ENCODE measurements at places on chromosomes 2 and 18. TPM values are rescaled to one million over a fixed set of nuclear protein-coding genes. Genes with fewer than 3 reads are reported as not detected.

The MYO5B gene
- total RNA-seq: 7.0 TPM

The CPO gene
- total RNA-seq: not detected

The NMUR1 gene
- total RNA-seq: 1.7 TPM

The ZSWIM2 gene
- 0.96 TPM for total RNA-seq

The RAB17 gene
- 1.2 TPM for total RNA-seq

The ANKRD30B gene
- 1.4 TPM for total RNA-seq

DNA sequence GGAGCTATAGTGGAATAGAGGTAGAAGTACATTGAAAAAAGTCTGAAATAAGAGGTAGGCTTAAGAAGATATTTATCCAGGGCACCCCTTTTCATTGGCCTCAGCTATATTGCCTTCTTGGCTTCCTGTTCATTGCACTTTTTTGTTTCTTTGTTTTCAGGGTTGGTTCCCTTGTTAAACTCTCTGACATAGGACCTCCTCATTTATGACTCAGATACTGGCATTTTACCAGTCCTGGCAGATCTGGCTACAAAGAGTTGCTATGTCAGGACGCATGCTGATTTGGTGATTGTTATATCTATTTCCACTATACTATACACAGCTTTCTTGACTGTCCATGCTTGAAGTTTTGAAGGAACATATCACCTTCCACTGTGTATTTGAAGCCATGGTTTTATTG is 60.0 kb downstream of the GCA start:
- DNase-seq: peak; percentile 23

DNA sequence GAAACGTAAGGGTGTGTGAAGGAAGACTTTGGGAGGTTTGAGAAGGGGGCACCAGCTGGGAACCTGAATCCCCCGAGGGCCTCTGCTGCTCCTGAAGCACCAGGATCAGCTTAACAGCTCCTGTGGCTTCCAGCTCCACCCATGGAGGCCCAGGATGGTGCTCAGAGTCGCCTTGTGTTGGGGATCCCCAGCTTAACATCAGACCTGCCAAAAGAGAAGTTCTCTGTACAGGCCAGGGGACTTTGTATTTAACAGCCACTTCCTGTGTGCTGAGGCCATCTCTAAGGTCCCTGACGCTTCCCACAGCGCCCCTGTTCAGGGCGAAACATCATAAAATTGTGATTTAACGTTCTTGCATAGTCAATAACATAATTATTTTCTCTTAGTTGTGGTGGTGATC is 77.5 kb downstream of the NCK2 start:
- no peak for DNase-seq

- DNase-seq: no peak
These were observed 19.4 kb upstream of the ZBTB7C start for GRCh38 chr18:48428475-48429177.

DNA sequence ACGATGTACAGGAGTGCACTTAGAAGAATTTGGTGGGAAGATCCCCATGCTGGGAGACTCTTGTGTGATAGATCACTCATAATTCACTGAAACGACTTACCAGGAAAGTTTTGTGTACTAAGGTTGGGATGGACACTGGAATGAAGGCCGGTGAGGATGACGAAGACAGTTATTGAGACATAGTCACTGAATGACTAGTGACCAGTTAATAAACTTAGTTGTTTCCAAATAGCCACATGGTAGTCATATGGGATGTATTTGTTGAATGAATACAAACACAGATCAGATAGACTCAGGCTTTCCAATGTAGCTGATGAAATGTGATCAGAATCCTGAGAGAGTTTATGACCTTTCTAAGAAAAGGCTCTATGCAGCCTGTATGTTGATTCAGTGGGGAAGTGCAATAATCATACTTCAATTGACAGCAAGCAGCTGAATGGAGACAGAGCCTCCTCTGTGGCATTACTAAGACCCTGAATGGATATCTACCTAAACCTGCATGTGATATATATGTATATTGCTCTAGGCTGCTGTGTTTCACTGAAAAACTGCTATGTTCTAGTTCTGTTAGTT is 20.4 kb downstream of the GDF7 start:
- DNase-seq: no peak

DNA sequence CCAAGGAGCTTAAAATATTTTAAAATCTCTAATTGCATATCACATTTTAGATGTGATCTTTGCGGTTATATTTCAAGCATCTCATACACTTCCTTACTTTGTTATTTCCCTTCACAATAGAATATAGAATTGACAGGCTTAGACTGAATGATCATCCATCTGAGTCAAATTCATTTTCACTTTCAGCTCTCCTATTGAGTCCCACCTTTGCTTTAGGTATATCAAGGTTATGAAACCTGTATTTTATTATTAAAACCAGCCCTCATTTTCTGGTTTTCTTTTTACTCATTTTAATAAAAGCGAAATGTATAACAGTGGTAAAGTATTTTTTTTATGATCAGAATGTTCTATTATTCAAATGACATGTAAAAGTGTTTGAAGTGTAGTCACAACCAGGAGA is 162.9 kb upstream of the KYNU start:
- no peak for DNase-seq

- peak; percentile 33 for DNase-seq
These were observed 38.9 kb downstream of the INO80C start for GRCh38 chr18:35458677-35459441.

DNA sequence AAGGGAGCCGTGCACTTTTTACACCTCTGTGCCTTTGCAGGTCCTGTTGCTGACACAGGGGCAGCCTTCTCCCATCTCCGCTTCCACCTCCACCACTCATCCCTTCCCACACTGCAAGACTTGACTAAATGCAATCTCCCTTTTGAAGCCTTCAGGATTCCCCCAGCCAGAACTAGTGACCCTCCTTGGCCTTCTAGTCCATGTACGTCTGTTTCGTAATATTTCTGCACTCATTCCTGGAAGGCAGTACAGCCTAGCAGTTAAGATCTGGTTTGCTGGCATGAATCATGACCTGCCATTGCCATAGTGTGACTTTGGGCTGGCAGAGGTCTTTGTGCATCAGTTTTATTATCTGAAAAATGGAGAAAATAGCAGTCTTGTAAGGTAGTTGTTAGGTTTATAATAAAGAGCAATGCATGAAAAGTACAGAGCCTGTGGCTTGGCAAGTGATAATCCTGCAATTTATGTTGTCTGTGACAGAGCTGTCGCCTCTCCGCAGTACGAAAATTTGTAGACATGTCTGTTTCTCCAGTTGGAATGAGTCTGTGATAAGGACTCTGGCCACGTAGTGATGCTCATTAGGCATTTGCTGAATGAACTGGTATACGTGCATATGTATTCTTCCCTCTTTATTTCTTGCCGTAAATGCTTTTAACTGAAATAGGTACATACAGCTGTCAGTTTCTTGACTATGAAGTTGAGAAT is 36.7 kb downstream of the NCK2 start:
- no peak for DNase-seq

- no peak for DNase-seq
These were observed 137.1 kb upstream of the TACR1 start for GRCh38 chr2:75336451-75336850.

DNA sequence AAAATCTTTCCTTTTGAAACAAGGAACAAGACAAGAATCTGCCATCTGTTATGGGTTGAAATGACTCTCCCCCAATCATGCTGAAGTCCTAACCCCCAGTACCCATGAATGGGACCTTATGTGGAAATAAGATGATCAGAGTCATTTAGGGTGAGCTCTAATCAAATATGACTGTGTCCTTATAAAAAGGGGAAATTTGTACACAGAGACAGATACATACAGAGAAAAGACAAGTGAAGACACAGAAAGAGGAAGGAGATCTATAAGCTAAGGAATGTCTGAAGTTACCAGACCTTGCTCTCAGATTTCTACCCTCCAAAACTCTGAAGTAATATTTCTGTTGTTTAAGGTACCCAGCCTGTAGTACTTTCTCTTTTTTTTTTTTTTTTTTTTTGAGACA is 15.7 kb downstream of the TGFBRAP1 start:
- DNase-seq: no peak

DNA sequence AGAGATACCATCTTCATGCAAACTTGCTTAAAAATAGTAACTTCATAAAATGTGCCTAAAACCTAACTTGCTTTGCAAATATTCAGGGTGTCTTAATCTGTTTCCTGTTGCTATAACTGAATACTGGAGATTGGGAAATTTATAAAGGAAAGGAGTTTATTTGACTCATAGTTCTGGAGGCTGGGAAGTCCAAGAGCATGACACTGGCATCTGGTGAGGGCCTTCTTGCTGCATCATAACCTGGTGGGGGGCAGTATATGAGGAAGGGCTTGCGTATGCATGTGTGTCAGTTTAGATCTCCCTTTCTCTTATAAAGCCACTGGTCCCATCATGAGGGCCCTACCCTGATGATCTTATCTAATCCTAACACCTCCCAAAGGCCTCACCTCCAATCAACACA is 166.5 kb downstream of the LPIN1 start:
- DNase-seq: no peak

Data from umbilical cord (tissue), 2 donors.